ENCODE measurements at places on chromosomes 5 and 9.

GRCh38 chr9:121874524-121874923 lies 218.6 kb downstream of the TTLL11 start:
- DNase-seq = no peak

DNA sequence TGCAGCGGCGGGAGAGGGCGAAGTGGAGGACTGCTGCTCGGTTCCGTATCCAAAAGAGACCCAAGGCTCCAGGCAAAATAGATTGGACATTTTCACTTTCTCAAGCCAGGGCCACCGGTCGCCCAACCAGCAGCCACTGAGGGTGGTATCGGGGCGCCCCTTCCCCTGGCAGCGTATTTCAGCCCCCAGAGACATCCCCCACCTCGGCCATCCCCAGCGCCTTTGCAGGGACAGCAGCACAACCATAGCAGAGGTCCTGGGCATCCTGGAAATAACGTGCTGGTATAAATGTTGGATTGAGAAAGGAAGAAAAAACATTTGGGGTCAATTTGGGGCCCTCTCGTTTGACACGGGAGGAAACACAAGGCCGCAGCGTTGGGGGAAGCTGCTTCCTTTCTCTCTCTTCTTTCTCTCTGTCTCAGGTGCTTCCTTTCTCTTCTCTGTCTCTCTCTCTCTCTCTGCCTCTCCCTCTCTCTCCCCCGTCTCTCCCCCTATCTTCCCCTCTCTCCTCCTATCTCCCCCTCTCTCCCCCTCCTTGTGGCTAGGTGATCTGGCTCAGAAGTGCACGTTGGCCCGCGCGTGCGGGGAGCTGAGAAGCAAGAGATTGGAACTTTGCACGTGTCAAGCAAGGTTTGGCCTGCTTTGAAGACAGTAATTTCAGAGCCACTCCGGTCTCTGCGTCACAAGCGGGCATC lies 624 bp upstream of the RETREG1 start:
- peak; percentile 80 for DNase-seq

- no peak for DNase-seq
Observed at GRCh38 chr5:14008819-14009311, 64.4 kb upstream of the DNAH5 start.

DNA sequence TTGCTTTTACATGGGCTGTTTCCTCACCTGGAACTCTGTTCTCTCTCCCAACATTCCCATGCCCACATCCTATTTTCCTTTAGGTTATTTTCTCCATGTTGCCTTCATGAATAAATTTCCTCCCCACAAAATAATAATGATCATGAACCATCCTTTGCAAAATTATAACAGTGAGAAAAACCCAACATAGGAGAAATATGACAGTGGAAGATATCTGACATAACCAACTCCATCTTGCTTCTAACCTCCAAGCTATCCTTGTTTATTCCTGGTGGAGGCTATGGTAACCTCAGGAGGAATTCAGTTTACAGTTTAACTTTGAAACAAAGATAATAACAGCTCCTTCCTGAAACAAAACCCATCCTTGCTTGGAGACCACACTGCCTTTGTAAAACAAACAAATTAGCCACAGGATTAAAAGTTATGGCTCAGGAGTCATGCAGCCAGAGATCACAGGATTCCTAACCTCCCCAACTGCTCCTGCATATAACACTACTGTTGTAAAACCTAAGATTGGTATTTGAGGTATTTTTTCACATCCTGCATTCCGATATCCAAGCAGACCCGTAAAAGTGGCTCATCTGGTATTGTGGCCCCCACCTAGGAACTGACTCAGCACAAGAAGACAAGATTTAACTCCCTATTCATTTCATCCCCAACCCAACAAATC lies 212.4 kb downstream of the TRIM32 start:
- DNase-seq = no peak

DNA sequence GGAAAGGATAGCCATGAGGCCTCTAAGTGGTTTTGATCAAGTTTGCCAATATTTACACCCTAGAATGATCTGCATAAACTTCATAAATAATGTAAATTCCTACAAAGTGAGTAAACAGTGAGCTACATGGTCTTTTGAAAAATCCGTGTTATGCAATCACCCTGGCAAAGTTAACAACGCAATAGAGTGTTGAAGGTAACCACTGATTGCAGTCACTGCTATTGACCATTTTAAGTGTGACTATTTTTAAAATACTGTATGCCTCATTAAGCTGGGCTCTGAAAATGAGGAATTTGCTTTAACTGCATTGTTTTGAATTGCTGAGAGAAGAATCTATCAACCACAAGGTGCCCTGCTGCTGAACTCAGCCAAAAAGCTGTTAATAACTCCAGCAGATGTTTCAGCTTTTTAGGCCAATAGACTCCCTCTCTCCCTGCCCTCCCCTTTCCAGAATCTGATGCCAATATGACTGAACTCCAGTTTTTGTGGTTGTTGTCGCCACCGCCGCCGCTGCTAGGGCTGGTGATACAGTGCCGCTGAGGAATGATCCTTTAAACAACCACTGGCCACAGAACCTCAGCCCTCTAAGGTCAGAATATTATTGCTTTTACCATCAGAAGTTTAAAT lies 35.3 kb upstream of the SMARCA2 start:
- DNase-seq = no peak

GRCh38 chr9:133375116-133375723 lies 640 bp downstream of the SURF4 start:
- DNase-seq = peak; percentile 72

- DNase-seq = no peak
Observed at GRCh38 chr9:98958271-98958984, 14.7 kb downstream of the COL15A1 start.

- DNase-seq = no peak
Observed at GRCh38 chr9:73138516-73138915, 13.1 kb upstream of the ANXA1 start.

DNA sequence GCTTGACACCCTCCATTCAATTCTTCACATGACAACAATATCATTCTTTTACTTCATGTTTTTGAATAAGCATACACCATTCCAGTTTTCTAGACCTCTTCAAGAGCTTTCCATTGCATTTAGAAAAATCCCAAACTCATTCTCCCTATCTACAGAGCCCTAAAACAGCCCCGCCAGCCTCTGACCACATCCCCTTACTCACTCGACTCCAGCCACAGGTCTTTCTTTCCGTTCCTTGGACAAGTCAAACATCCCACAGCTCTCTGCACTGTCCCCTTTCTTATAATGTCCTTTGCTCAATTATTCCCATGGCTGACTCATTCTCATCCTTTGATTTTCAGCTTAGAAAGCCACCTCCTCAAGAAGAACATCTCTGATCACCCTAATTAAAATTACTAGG lies 38.2 kb downstream of the TTC39B start:
- no peak for DNase-seq

GRCh38 chr5:37791321-37791720 lies 48.5 kb downstream of the GDNF start:
- no peak for DNase-seq

- no peak for DNase-seq
Observed at GRCh38 chr9:96667363-96667728, 12.2 kb upstream of the PRXL2C start.

DNA sequence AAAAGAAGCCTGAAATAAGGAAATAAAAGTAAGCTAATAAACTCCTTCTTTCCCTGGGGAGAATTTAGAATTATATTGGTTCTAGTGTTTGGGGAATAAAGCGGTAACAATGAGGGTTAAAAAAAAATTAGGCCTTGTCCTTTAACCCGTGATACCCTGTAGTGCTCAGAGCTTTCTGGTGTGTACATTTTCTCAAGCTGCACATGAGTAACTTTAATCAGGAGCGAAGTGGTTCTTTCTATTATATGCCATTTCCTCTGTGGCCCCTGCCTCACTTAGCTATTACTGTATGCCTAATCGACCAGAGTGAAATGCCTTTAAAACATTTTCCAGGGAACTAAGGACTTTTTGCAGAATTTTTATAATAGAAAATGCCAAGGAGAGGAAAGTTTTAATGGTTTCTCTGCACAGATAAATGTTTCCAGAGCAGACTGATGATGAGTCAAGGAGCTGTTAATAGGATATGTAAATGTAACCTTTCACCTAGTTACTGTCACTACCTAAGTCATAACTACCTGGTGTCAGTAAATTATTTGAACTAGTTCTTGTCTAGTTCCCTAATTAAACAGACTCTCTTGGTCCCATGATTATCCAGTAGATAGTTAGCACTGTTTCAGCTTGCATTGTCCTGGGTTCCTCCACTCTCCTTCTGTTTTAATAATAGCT lies 7.6 kb downstream of the PAM start:
- DNase-seq = no peak

DNA sequence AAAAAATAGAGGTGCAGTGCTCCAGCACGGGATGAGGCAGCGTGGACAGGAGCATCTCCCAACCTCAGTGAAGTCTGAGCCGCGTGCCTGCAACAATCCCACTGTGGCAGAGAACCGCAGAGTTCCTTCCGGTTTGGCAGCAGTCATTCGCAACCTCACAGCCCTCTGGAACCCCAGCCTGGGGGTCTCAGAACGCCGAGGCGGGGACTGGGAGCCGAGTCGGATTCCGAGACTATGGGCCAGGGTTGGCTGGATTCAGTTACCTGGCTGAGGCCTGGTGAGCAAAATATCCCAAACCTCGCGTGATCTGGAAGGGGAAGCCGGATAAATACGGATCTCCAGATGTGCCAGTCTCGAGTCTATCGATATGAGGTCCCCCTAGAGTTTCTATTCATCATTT lies 27.0 kb downstream of the CDKN2A start:
- DNase-seq = no peak

DNA sequence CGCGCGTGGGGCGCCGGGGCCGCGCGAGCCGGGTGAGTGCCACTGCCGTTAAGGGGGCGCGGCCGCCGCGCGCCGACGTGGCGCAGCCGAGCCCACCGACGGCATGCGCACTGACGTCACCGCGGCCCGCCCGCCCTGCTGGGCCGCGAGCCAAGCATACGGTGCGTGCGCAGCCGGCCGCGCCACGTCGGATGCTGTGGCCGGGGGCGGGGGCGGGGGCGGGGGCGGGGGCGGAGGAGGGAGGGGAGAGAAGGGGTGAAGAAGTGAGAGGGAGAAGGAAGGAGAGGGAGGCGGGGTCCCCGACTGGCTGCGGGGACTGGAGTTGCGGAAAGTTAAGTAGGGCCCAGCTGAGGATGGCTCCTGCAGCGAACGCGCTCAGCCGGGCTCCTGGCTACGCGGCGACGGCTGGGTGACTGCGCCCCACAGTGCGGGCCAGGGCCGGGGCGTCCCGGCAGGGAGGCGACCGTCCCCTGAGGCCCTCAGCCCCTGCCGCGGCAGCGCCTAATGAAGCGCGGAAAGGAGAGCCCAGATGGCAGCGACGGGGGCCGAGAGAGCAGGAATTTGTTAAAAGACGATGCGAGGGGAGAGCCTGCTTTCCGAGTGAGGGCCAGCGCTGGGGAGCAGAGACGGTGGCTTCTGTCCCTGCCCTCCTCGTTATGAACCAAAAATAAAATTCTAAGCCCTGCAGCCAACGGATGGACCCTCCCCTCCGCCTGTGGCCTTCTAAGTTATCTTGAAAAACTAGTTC lies at the start of gene DAP:
DAP (minus strand) TSS at position 50 of the 748 bp plus-strand sequence. CDS start 166 bp downstream, outside the sequence.
- peak; percentile 96 for DNase-seq

DNA sequence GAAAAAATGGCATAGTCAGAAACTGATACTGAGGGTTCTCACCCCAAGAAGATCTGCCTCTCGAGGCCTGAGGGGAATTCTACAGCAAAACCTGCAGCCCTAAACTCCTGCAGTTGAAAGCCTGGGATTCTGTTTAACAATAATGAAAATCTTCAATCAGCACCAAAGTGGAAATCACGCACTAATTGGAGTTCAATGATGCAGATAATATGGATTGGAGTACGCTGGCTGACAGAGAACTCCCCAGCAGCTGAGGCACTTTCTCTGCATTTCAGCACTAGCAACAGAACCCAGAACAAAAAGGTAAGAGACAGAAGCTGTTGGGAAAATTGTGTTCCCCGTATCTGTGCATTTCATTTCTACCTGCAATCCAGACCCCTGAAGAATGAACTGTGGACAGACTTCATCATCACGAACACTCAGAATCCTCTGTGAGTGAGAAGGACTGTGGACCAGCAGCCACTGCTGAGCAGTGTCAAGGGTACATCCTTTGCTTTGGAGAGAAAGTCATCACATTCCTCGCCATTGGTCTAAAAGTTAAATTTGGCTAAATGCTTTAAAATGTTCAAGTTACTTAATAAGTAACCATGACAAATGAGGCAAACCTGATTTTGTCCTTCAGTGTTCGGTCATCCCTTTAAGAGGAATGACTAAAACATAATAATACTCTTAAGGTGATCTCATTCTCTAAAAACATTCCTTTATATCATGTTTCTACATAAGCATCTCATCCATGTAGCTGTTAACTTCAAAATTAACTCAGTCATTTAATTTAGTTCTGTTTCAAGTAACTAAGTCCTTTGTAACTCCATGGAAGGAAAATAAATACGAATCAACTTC lies 126.1 kb downstream of the GAS1 start:
- DNase-seq = no peak

- DNase-seq = no peak
Observed at GRCh38 chr5:14700478-14701436, 36.2 kb downstream of the OTULIN start.

DNA sequence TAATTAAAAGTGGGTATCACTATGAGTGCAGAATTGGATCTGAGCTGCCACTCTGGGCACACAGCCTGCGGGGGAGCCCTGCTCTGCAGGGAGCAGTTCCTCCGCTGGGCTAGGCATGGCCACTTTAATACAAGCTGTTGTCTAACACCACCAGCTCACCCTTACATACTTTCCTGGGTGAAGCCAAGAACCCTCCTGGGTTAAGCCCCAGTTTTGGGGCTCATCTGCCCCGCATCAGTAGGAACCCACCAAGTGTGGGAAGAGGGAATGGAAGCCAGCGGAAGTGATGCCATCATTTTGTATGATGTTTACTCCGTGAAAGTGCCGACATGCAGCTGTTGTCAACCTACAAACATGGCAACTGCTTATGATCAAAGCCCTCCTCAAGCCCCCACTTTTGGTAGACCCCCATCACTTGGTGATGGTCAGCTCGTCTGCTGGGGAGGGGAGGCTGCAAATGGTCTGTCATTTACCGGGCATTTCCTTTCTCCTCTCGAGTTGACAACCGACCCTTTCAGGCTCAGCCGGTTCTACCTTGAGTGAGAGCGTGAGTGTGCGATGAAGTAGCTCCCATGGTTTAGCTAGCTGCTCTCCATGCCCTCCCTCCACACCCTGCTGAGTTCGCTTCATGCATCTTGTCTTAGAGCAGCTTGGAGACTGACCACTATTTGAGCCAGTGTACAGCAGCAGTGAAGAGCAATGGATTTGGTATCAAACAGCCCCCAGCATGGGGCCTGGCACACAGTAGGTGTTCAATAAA lies 95.3 kb upstream of the IER5L start:
- peak; percentile 43 for DNase-seq
